ENCODE measurements at places on chromosomes 4 and X.

DNA sequence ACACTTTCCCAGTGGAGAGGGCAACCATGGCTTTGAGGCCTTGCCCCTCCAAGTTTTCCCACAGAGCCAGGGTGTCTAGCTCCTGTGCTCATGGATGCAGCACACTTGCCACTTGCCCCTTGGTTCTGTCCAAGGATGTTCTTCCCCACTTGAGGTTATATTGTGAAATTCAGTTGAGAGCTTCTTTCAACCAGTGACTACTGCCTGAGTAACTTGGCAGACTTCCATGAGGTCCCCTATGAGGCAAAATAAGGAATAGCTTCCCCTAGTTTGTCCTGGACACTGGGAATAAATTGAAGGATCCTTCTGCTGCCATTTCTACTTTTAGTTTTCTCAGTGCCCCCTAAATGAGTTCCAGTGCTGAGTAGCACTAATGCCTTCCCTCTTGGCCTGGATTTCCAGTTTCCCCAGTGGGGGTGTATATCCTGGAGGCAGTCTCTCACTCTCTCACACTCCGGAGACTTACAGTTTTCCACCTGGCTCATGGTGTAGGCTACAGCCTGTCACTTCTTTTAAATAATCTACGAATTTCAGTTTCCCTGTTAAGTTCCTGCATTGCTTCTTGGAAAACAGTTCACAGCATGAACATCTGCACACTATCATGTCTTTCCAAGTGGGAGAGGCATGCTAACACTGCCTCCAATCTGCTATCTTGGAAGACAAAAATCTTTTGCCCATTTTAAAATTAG is 36.4 kb upstream of the ADH4 start:
- no peak for DNase-seq

GRCh38 chr4:161948026-161948770 is 215.6 kb downstream of the FSTL5 start:
- DNase-seq = no peak

DNA sequence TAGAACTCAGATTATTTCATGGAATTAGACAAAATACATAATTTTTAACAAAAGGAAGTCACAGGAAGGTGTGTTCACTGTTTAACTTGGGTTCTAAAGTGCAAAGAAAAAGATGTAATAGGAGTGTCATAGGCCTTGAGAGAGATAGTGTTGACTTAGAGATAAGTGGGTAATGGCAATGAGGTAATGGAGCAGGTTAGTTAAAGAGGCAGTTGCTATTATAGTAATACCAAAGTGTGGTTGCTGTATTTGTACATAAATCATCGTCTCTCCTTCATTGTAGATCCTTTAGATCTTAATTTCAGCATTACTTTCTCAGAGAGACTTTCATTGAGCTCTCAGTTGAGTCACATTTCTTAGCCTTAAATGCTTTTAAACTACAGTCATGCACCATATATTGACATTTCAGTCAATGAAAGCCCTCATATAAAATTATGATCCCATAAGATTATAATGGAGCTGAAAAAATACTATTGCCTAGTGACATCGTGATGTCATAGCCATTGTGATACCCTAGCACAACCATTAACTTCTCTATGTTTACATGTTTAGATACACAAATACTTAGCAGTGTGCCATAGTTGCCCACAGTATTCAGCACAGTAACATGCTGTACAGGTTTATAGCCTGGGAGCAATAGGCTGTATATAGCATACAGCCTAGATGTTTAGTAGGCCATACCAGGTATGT is 245.4 kb downstream of the ADGRL3 start:
- no peak for DNase-seq

- DNase-seq = no peak
Measured at GRCh38 chrX:31271615-31272471, 200.0 kb upstream of the FTHL17 start.

- DNase-seq = no peak
Measured at GRCh38 chr4:142648378-142648777, 197.7 kb downstream of the INPP4B start.

DNA sequence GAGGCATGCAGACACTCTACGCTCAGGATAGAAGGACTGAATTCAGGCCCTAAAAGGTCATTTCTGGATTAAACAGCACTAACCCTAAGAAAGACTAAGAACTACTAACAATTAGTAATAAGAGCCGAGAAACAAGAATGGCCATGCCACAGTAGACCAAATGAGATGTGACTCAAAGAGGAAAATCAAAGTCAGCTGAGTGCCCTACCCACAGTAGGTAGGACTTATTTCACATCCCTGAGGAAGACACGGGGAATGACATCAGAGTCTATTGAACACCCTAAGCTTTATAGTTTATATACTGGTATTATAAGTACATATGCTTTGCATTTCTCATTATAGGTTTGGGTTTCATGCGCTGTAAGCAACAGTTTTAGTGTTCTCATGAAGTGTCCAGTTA is 2.7 kb upstream of the ARSJ start:
- DNase-seq = no peak

- DNase-seq = no peak
Measured at GRCh38 chr4:139951021-139951420, 203.0 kb downstream of the MAML3 start.

Measured in NAMALWA (cell line).